Adrenal gland (tissue), 19 donors: ENCODE measurements at places on chromosomes 3 and 15. TPM values are rescaled to one million over a fixed set of nuclear protein-coding genes. Genes with fewer than 3 reads are reported as not detected.

Gene GPR62
- total RNA-seq: 0.83 TPM

Gene SHF
- total RNA-seq: 3.2 TPM

Gene LRTM1
- not detected for total RNA-seq

Gene SI
- not detected for total RNA-seq

Gene VWA5B2
- total RNA-seq: 111 TPM

Gene OR5K2
- not detected for total RNA-seq

Gene MESP2
- 0.96 TPM for total RNA-seq

Gene KNL1
- total RNA-seq: 1.7 TPM

Gene UBA5
- 67.6 TPM for total RNA-seq

Gene GPR171
- 0.81 TPM for total RNA-seq

Gene SOX14
- not detected for total RNA-seq

Gene ADAMTS9
- 16.7 TPM for total RNA-seq

Gene ACTRT3
- total RNA-seq: 4.2 TPM

Gene LRRIQ4
- total RNA-seq: not detected

Gene ZNF80
- not detected for total RNA-seq

Gene KLHL6
- 2.0 TPM for total RNA-seq

Gene C3orf49
- total RNA-seq: not detected

Gene PRRT3
- 3.3 TPM for total RNA-seq

Gene AHSG
- not detected for total RNA-seq

Gene ANKRD34C
- not detected for total RNA-seq

Gene ABHD5
- 21.1 TPM for total RNA-seq

Gene ECE2
- not detected for total RNA-seq

Gene RPL39L
- 2.7 TPM for total RNA-seq

Gene UPK1B
- total RNA-seq: not detected

Gene CCDC39
- total RNA-seq: 0.13 TPM

Gene PLAAT1
- 1.8 TPM for total RNA-seq

Gene ATP13A3
- 30.6 TPM for total RNA-seq

Gene MUC4
- not detected for total RNA-seq

Gene CAMK2N2
- total RNA-seq: not detected

Gene TMEM266
- total RNA-seq: 6.8 TPM

Gene SLC12A1
- 0.07 TPM for total RNA-seq

Gene TERC
- 1.4 TPM for total RNA-seq

Gene CFAP100
- not detected for total RNA-seq

Gene NMNAT3
- total RNA-seq: 5.3 TPM

Gene GNB4
- total RNA-seq: 13.7 TPM

Gene WDR93
- total RNA-seq: 0.14 TPM

Gene GOLGA8J
- total RNA-seq: not detected

Gene RBPMS2
- 5.7 TPM for total RNA-seq

Gene INSYN1
- total RNA-seq: 1.6 TPM

Gene IVD
- total RNA-seq: 151 TPM

Gene TLR9
- total RNA-seq: not detected

Gene IFRD2
- 44.9 TPM for total RNA-seq

Gene CLDN11
- total RNA-seq: 12.3 TPM

Gene ROBO2
- 9.9 TPM for total RNA-seq

Gene SLC28A2
- 0.17 TPM for total RNA-seq

Gene SKOR1
- 0.17 TPM for total RNA-seq

Gene CHRNA5
- not detected for total RNA-seq

Gene KBTBD12
- 0.52 TPM for total RNA-seq

Gene MGA
- 51.4 TPM for total RNA-seq

Gene TPRG1
- 3.3 TPM for total RNA-seq
